ENCODE measurements at places on chromosomes 6 and 20. TPM values are rescaled to one million over a fixed set of nuclear protein-coding genes. Genes with fewer than 3 reads are reported as not detected.

GRCh38 chr6:128979071-128979470 lies 96.1 kb downstream of the LAMA2 start:
- no peak overlapping the region for H3K4me3 ChIP-seq
- no peaks in the 10 kb centered on the region for H3K36me3 ChIP-seq
- DNase-seq = no peak

- H3K27me3 ChIP-seq = no peaks in the 10 kb centered on the region
- no peak for DNase-seq
- H3K4me3 ChIP-seq = no peak overlapping the region
These were observed 26.0 kb downstream of the TBC1D7 start for GRCh38 chr6:13302291-13302690.

DNA sequence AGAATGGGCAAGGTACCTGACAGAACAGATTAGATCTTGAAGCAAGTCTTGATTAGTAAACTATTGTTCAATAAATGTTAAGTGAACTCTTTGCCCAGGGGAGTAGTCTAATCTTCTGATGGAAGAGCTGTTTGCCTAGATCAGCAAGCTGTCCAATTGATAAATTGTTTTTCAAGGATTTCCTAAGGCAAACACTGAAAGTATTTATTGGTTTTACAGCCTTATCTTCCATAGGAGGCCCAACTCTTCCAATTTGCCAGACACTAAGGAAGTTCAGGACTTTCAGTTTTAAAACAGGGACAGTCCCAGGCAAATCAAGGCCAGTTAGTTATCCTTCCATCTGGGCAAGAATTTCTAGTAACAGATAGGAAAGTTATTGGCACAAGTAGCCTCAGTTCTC lies 1.8 kb upstream of the C6orf163 start:
- no peak overlapping the region for H3K4me3 ChIP-seq
- H3K36me3 ChIP-seq = no peaks in the 10 kb centered on the region
- no peak for DNase-seq

- H3K36me3 ChIP-seq = no peaks in the 10 kb centered on the region
- no peaks in the 10 kb centered on the region for H3K27me3 ChIP-seq
- no peak overlapping the region for H3K4me3 ChIP-seq
- no peaks in the 10 kb centered on the region for H3K4me1 ChIP-seq
These were observed 193.9 kb upstream of the EYS start for GRCh38 chr6:65900928-65901327.

- H3K27ac ChIP-seq = no peak overlapping the region
- H3K36me3 ChIP-seq = no peaks in the 10 kb centered on the region
- H3K4me1 ChIP-seq = no peaks in the 10 kb centered on the region
- DNase-seq = no peak
- no peaks in the 10 kb centered on the region for H3K27me3 ChIP-seq
These were observed 84.2 kb downstream of the MYB start for GRCh38 chr6:135265278-135265677.

DNA sequence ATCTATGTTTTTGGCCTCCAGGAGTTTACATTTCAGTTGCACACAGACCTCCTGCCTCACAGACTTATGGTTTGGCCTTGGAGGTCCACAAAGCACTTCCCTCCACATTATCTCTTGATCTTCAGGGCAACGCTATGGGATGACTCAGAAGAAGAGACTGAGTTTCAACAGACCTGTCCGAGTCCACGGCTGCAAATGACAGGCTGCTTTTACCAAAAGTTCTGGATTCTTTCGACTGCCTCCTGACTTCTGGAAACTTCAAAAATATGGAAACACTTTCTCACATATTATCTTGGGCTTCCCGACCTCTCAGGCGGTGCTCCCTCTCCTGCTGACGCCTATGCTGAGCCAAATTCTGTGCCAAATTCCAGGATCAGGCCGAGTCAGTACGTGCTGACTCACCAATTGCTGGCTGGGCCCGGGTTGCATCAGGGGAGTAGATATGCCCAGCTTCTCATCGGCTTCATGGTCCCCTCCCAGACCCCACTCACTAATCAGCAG lies 190.2 kb downstream of the BMP7 start:
- no peaks in the 10 kb centered on the region for H3K36me3 ChIP-seq
- no peaks in the 10 kb centered on the region for H3K27me3 ChIP-seq
- no peak overlapping the region for H3K27ac ChIP-seq
- no peak for DNase-seq
- H3K4me1 ChIP-seq = no peaks in the 10 kb centered on the region

- no peak overlapping the region for H3K27ac ChIP-seq
- H3K4me3 ChIP-seq = no peak overlapping the region
- no peaks in the 10 kb centered on the region for H3K27me3 ChIP-seq
- H3K4me1 ChIP-seq = no peaks in the 10 kb centered on the region
These were observed 58.6 kb downstream of the CPNE5 start for GRCh38 chr6:36780442-36781177.

- no peak overlapping the region for H3K4me3 ChIP-seq
- H3K27ac ChIP-seq = no peak overlapping the region
- DNase-seq = no peak
These were observed 53.0 kb downstream of the TNFAIP3 start for GRCh38 chr6:137919837-137920730.

GRCh38 chr6:158568549-158568948 lies 8.7 kb downstream of the TMEM181 start:
- H3K27me3 ChIP-seq = no peaks in the 10 kb centered on the region
- no peak for DNase-seq
- no peak overlapping the region for H3K27ac ChIP-seq
- H3K4me1 ChIP-seq = no peaks in the 10 kb centered on the region

- H3K27me3 ChIP-seq = no peaks in the 10 kb centered on the region
- H3K27ac ChIP-seq = no peak overlapping the region
- DNase-seq = no peak
- H3K4me3 ChIP-seq = no peak overlapping the region
- H3K4me1 ChIP-seq = peaks cover 18% of the 10 kb centered on the region
- H3K36me3 ChIP-seq = no peaks in the 10 kb centered on the region
These were observed 28.1 kb downstream of the TOX2 start for GRCh38 chr20:43942667-43943285.

DNA sequence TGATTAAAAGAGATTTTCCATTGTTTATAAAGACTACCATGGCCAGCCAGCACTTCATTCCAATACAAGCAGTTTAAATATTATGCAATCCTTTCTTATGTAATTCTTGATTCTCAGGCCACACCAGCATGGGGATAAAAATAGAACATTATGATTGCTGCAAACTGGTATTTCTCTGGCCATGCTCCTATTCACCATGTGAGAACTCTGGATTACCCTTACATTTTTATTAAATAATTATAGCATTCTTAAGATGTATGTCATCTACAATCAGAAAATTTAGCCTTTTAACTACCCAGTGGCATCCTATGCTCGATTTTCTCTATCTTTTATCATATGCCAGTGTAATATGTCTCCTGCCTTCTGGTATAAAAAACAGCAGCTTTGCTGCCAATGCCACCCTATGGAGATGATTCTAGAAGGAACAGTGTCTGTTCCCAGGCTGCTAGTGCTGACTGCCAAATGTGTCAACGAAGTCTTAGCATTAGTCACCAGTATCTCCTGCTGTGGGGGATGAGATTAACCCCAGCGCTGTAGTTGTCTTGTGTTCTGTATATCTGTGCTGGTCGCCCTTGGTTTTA lies 501.4 kb downstream of the BCKDHB start:
- H3K4me1 ChIP-seq = peaks cover 7% of the 10 kb centered on the region
- no peak overlapping the region for H3K4me3 ChIP-seq
- H3K27me3 ChIP-seq = no peaks in the 10 kb centered on the region
- no peak for DNase-seq
- H3K27ac ChIP-seq = peak overlapping the region; percentile 51

- DNase-seq = no peak
- peaks cover 26% of the 10 kb centered on the region for H3K4me1 ChIP-seq
- H3K27me3 ChIP-seq = no peaks in the 10 kb centered on the region
- H3K4me3 ChIP-seq = no peak overlapping the region
These were observed 12.1 kb downstream of the BPIFB3 start for GRCh38 chr20:33065785-33066184.

DNA sequence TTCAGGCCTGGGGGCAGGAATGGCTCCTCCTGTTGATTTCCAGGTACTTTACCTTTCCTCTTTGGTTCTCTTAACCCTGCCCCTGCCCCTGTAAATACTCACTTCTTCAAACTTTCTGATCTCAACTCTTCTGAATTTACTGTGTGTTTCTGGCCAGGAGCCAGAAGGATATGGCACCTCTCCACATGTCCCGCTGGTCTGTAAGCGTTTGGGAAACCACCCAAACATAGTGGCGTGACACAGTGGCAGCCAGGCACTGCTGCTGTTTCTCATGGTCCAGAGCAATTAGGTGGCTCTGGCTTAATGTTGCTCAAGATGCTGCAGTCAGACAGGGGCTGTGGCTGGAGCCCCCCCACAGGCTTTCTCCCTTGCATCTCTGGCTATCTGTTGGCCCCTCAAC lies 374.5 kb downstream of the RNGTT start:
- H3K4me1 ChIP-seq = no peaks in the 10 kb centered on the region
- no peak overlapping the region for H3K27ac ChIP-seq
- no peak for DNase-seq
- no peaks in the 10 kb centered on the region for H3K27me3 ChIP-seq
- no peak overlapping the region for H3K4me3 ChIP-seq
- H3K36me3 ChIP-seq = no peaks in the 10 kb centered on the region

DNA sequence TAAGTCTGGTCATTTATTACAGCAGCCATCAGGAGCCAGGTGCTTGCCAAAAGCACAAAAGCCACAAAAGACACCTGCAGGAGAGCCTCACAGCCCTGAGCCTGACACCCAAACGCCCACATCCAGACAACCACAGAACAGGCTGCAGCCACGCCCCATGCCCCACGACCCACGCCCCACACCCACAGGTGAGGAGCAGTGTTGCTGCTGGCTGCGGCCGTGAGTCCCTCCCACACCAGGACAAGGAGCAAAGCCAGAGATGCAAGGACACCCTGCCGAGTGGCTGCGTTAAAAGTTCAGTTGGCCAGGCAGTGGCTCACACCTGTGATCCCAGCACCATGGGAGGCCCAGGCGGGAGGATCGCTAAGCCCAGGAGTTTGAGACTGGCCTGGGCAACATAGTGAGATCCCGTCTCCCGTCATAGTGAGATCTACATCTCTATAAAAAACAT lies 43.0 kb downstream of the SLC2A4RG start:
- no peaks in the 10 kb centered on the region for H3K4me1 ChIP-seq
- H3K27ac ChIP-seq = no peak overlapping the region
- DNase-seq = no peak
- H3K27me3 ChIP-seq = no peaks in the 10 kb centered on the region
- no peaks in the 10 kb centered on the region for H3K36me3 ChIP-seq

Gene FAM110A
- 8.8 TPM for total RNA-seq

Gene SLC17A9
- 1.6 TPM for total RNA-seq

Gene FOXF2
- 1.6 TPM for total RNA-seq

Gene NOX3
- not detected for total RNA-seq

Gene BPIFA2
- total RNA-seq = not detected

Gene ADGRF5
- 61.7 TPM for total RNA-seq

Gene RFX6
- total RNA-seq = not detected

Gene LTB
- not detected for total RNA-seq

Gene LINC00237
- not detected for total RNA-seq

Gene MEI4
- total RNA-seq = 5.8 TPM

Gene FABP7
- total RNA-seq = not detected

All from thyroid gland (tissue), 4 donors.